ENCODE measurements at places on chromosomes 11 and 22. TPM values are rescaled to one million over a fixed set of nuclear protein-coding genes. Genes with fewer than 3 reads are reported as not detected.

DNA sequence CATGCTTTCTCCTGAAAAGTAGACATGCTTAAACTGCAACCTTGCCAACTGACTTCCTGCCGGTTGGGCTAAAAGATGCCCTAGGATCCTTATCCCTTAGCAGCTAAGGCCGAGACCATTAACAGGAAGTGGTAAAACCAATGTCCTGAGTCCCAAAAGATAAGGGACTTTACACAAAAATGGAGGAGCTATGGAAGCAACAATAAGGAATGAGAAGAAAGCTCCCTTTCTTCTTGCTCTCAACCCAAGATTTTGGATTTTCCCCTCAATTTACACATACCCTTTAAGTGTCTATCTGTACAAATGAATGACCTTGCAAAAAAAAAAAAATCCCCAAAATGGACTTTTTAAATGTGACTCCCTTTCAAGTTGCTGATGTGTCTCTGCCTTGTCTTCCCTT lies 11.1 kb downstream of the MRPL17 start:
- DNase-seq, result no peak

DNA sequence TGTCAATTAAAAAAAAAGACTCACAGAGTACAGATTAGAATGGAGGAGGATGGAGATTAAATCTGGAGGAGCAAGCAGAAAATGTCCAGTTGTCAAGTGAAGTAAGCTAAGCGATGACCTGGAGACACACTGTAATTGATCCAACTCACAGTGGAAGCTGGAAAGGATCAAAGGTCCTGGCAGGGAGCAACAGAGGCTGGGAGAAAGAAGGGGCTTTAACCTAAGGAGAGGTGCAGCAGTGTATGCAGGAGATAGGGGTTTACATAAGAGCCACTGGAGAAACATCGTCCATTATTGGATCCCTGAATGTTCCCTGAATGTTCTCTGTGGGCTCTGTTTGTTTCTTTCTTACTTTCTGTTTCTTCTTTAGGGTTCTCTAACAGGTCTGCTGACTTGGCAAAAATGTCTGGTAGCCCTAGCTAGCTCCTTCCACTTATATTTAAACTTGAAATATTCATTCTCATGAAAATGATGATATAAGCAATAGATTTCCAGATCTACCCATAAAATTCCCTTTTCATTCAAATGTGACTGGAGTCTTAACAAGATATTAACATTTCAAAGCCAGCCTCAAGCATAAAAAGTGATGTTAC lies 30.1 kb upstream of the CAT start:
- DNase-seq, result no peak

- DNase-seq, result peak; percentile 94
Observed at GRCh38 chr11:8964324-8965320, at the start of gene TMEM9B. TMEM9B (minus strand) TSS chr11:8964442; CDS start chr11:8964313, 129 bp downstream.

Gene FAM83F
- under 0.01 TPM for total RNA-seq

Gene KRTAP5-8
- not detected for total RNA-seq

GRCh38 chr22:46563381-46564083 lies 26.1 kb upstream of the CELSR1 start:
- peak; percentile 81 for DNase-seq

Gene REXO2
- total RNA-seq, result 232 TPM

GRCh38 chr11:73565804-73566203 lies 32.1 kb downstream of the FAM168A start:
- DNase-seq, result no peak

- no peak for DNase-seq
Observed at GRCh38 chr11:63572026-63572688, 9.0 kb upstream of the PLAAT2 start.

GRCh38 chr11:67045314-67045713 lies 11.3 kb upstream of the RHOD start:
- DNase-seq, result no peak

DNA sequence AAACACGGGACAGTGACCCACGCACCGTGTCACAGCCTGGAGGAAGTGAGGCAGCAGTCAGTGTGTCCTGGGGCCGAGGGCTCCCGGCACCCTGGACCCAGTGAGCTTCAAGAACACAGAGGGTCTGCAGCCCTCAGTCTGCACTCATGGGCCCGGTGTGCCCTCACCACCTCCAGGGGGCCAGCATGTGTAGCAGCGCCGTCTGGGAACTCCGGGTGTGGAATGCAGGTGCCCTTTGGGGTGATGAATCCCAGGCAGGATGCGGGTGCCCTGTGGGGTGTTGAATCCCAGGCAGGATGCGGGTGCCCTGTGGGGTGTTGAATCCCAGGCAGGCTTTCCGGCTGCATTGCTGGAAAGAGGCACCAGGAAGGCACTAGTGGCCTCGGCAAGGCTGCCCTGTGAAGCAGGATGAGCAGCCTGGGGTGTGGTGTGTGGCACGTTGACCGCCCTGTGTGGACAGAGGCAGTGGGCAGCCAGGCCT lies 1399.9 kb downstream of the BRD1 start:
- DNase-seq, result no peak

DNA sequence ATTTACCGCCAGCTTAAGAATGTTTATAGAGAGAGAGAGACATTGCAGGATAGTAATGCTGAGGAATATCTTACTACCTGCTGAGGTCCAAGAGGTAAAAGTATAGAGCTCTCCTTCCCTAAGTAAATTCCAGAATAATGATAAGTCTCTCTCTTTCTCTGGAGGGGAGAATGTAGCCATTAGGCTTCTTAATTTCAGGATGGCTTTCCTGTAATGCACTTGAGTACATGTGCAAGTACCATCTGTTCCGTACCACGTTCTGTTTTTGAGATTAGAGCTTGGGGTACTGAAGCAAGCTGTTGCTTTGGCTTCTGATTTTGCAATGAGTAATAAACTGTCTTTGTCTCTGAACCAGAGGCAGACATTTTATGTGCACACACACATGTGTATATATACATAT lies 1314.0 kb downstream of the JRKL start:
- DNase-seq, result no peak

DNA sequence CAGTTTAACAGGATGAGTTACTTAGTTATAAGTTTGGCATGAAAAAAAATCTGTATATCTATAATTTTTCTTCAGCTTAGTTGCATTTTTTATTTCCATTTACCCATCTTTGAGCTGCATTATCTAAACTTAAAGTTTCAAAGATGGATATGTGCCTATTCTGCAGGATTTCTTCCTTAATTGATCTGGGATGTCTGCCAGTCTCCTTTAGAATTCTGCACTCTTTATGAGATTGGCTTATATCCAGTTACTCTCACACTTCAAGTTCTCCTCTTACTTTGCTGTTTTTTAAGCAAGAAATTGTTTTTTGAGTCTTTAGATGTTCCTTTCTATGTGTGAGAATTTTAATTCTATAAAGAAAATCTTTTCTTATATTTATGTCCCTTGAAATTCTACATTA lies 5.1 kb upstream of the PDGFD start:
- DNase-seq, result no peak

GRCh38 chr22:48403521-48404403 lies 1423.9 kb downstream of the BRD1 start:
- no peak for DNase-seq

DNA sequence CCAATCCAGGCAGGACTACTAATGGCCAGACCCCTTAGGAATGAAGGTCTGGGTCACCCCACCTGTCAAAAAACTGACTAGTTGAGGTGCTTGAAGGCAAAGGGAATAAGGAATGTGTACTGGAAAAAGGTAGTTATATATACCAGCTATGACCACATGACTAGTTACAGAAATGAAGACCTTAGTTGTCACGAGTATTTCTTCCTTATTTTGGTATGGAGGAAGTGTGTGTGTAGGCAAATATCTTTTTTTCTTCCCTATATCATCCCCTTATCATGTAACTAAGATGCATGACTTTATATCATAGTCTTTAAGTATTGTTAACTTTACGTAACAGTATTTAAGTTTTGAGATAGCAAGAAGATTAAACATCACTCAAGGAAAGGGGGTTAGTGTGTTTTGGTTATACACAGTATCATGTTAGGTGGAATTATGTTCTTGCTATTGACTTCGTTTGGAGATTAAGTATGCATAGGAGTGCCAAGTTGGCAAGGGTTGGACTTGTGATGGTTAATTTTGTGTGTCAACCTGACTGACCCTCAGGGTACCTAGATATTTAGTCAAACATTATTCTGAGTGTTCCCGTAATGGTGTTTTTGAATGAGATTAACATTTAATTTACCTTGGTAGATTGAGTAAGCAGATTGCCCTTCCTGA lies 38.2 kb upstream of the NARS2 start:
- DNase-seq, result no peak

- DNase-seq, result no peak
Observed at GRCh38 chr11:70448983-70449567, 50.7 kb downstream of the CTTN start.

DNA sequence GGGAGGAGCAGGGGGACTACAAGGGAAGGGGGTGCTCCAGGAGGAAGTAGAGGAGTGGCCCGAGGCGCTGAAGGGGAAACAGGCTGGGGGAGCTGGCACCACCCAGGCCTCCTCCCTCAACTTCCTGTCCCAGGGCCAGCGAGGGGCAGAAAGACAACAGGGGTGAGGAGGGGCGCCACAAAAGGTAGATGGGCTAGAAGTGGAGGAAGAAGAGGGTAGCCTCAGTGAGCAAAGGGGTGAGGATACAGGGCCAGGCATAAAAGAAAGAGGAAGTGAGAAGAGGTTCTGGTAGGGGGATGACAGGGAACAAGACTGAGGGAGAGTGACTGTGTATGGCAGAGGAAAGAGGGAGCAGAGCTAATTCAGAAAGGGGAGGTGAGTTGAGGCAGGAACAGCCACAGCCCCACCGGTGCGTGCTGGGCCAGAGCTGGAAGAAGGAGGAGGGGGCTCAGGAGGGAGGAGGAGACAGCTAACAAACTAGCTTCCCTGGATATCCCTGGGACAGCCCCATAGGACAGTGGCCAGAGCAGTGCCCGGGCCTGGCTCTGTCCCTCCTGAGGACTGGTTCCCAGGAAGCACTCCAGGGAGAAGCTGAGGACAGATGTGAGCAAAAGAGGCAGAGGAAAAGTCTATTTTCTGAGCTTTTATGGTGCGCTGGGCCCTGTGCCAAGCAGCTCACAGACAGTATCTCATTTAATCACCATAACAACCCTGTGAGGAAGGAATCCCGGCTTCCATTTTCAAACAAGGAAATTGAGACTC lies 8.5 kb downstream of the DCHS1 start:
- peak; percentile 71 for DNase-seq

Gene GAL3ST1
- total RNA-seq, result 0.82 TPM

DNA sequence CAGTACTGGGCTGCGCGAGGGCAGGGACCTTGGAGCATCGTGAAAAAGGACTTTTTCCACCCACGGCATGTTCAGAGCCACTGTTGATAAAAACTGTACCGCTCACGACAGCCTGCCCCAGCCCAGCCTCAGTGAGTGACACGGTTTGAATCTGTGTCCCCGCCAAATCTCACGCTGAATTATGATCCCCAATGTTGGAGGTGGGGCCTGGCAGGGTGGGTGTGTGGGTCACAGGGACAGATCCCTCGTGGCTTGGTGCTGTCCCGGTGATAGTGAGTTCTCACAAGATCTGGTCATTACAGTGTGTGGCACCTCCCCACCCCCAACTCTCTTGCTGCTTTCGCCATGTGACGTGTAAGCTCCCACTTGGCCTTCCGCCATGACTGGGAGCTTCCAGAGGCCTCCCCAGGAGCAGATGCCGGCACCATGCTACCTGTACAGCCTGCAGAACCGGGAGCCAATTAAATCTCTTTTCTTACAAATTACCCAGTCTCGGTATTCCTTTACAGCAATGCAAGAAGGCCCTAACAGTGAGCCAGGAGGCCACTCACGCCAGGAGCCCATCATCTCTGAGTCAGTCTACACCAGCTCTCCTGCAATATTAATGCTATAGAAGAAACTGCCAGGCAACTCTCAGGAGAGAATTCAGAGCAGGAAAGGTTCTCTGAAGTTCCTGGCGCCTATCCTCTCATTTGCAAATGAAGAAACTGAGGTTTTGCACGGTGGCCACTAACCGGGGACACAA lies 1.3 kb downstream of the TOLLIP start:
- no peak for DNase-seq

GRCh38 chr11:124113890-124114289 lies 1.4 kb upstream of the VWA5A start:
- no peak for DNase-seq

GRCh38 chr22:24086310-24086709 lies 75.2 kb downstream of the CABIN1 start:
- DNase-seq, result peak; percentile 29

GRCh38 chr11:30015725-30016412 lies 961 bp downstream of the KCNA4 start:
- DNase-seq, result no peak

DNA sequence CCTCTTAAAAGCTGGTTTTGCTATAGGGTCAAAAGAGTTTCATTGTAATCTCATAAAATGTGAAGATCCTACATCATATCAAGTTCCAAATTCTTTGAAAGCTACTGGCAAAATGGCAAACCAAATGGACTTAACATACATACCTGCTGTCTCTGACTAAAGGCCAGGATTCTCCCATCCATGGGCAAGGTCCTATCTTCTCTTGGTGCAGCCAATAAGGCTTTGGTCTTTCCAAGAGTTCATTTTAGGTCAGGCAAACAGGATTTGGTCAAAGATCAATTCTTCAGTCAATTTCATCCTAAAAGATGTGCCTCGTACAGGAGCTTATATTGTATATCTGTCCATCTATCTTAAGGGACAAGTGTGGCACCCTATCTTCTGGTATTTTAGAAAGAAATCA lies 49.7 kb downstream of the CADM1 start:
- no peak for DNase-seq

Gene FAM180B
- total RNA-seq, result 1.4 TPM

- no peak for DNase-seq
Observed at GRCh38 chr11:73662445-73663157, 16.2 kb downstream of the PLEKHB1 start.

DNA sequence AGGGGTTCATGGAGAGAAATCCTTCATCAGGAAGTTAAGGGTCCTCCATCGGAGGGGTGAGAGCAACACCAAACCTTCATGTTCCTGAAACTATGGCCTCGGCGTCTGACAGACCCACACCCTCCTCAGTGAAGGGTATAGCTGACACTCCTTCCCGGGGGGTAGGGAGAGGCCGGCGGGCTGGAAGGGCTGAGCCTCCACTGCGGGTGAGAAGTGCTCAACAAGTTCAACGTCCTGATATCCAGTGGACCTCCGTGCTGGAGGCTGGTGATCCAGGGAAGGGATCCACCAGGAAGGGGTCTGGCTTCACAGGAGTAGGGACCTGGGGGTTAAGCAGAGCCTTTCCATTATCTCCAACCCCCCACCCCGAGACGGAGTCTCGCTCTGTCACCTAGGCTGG lies 12.3 kb downstream of the CARS1 start:
- DNase-seq, result no peak

GRCh38 chr11:8658321-8659057 lies 24.0 kb downstream of the TRIM66 start:
- no peak for DNase-seq

GRCh38 chr22:43441751-43442150 lies 29.9 kb downstream of the MPPED1 start:
- DNase-seq, result no peak

DNA sequence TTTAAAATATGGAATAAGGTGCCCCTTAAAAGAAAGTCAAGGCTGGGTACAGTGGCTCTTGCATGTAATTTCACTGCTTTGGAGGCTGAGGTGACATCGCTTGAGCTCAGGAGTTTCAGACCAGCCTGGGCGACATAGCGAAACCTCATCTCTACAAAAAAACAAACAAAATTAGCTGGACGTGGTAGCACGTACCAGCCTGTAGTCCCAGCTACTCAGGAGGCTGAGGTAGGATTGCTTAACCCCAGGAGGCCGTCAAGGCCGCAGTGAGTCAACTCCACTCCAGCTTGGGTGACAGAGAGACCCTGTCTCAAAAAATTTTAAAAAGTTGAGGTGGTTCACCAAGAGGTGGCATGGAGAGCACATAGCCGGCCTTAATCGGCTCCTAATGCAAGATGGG lies 17.7 kb upstream of the ADORA2A start:
- no peak for DNase-seq

GRCh38 chr22:48099251-48099650 lies 1336.8 kb downstream of the TBC1D22A start:
- DNase-seq, result peak; percentile 36

Measured in sigmoid colon (tissue), 7 donors.